ENCODE measurements at places on chromosomes 7 and 10. TPM values are rescaled to one million over a fixed set of nuclear protein-coding genes. Genes with fewer than 3 reads are reported as not detected.

Gene CPED1
- 14.8 TPM for total RNA-seq

- no peak for DNase-seq
Observed at GRCh38 chr10:34555653-34556052, 259.4 kb downstream of the PARD3 start.

GRCh38 chr10:73855413-73855812 lies 18.9 kb downstream of the CAMK2G start:
- no peak for DNase-seq

DNA sequence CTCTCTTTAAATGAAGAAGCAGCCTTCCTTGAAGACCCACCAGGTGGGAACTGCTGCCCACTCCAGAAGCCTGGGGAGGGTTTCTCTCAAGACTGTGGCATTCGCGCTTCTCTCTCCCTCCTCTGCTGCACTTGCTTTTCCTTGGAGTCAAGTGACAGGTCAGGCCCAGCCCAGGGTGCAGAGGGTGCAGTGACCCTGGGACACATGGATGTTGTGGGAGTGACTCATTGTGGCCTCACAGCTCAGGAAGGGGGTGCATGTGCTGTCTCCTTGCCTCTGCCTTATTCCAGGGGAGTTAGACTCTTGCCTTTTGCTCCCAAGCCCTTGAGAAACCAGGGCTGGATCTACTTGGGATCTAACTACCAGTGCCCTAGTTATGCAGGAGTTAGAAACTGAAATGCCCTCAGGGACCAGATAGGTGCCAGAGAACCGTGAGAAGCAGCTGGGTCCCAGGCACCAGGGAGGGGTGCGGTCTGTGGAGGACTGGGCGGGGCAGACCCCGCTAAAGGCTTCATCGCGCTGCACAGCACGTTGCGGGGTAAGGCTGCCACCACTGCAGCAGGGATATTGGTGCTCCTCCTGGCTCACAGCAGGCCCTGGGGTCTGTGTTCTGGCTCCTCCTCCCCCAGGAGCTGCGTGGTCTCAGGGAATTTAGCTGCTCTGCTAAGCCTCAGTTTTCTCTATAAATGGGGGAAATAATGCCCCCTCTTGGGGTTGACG lies 11.4 kb downstream of the FAM241B start:
- DNase-seq: no peak

- DNase-seq: peak; percentile 75
Observed at GRCh38 chr7:129433847-129434674, at the start of gene STRIP2. STRIP2 (plus strand) TSS chr7:129434432; CDS start chr7:129434473, 41 bp downstream.

DNA sequence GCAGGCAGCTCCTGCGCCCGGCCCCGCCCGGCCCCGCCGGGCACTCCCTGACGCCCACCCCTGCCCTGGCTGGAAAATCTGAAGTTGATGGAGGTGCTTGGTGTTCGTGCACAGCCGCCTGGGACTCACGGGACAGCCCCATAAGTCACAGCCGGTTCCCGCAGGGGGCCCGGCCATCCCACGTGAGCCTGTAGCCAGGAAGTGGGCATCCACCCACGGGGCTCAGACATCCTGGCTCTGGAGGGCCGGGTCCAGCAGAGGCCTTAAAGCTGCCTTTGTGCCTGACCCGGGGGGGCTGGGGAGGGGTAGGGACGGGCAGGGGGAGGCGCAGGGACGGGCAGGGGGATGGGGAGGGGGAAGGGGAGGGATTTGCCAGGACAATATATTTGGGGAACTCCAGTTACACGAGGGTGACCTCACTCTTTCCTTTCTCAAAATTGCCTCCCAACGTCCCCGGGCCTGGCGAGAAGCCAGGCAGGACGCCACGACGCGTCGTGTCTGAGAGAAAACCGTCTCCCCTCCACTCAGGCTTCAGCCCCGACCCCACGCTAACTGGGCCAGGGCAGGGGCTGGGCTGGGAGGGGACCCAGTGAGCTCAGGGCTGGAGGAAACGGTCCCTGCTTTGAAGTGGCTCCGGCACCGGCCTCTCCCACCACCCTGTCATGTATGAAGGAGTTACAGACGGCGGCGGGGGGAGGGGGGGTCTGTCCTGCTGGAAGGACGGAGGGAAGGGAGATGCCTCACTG lies 82.1 kb upstream of the PDGFA start:
- DNase-seq: no peak

DNA sequence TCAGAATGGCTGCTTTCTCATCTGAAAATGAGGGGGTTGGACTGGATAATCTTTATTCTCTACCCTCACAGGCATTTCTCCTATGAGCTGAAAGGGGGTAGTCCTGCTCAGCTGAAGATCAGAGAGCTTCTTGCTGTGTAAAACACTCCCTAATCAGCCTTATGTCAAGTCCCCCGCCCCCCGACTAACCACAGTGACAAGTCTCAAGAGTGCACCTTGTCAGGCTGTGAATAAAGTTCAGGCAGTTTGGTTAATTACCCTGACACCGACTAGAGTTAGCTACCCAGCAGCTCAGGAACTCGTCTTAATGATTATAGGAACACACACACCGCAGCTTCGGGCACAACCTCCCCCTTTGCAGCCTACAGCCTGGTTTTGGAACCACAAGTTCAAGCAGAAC lies 513.7 kb downstream of the RPS24 start:
- no peak for DNase-seq

Gene CLCN1
- not detected for total RNA-seq

GRCh38 chr10:86579883-86580520 lies 58.4 kb upstream of the WAPL start:
- DNase-seq: no peak

DNA sequence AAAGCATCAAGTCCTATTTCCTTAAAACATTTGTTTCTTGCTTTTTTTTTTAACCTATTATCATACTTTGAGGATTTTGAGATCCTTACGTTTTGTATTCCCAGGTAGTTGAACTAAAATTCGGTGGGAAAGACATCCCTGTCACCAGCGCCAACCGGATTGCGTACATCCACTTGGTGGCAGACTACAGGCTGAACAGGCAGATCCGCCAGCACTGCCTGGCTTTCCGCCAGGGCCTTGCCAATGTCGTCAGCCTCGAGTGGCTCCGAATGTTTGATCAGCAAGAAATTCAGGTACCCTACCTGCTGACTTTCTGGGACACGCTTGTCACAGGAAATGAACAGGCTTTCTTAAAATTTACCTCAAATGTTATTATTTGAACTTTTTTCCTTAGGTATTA lies 83.0 kb upstream of the DNAJB6 start:
- peak; percentile 82 for DNase-seq

Gene CNNM1
- 1.8 TPM for total RNA-seq

- no peak for DNase-seq
Observed at GRCh38 chr10:124596962-124597845, 135.6 kb downstream of the LHPP start.

Gene INTS15
- total RNA-seq: 24.4 TPM

Gene XRCC2
- total RNA-seq: 9.4 TPM

DNA sequence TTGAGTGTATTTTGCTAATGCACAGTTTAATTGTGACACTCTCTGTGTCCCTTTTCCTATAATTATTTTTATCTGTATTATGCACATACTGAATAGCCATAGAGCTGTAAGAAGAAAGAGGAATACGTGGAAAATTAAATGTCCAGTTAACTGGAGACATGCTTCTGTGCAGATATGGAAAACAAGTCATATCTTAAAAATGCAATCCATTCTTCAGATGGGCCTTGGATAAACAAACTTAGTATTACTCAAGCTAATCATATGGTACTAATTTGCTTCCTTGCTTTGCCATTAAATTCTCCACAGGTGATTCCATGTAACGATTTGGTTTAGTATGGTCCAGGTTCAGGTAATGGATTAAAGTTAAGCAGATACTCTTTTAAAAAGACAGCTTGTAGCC lies 201.2 kb upstream of the CELF2 start:
- no peak for DNase-seq

Gene ADAP1
- 10.0 TPM for total RNA-seq

GRCh38 chr10:114751856-114752255 lies 69.7 kb upstream of the FHIP2A start:
- DNase-seq: no peak

Gene TASOR2
- total RNA-seq: 86.6 TPM

Gene CCZ1B
- 62.1 TPM for total RNA-seq

- DNase-seq: no peak
Observed at GRCh38 chr10:124496150-124496549, 34.5 kb downstream of the LHPP start.

DNA sequence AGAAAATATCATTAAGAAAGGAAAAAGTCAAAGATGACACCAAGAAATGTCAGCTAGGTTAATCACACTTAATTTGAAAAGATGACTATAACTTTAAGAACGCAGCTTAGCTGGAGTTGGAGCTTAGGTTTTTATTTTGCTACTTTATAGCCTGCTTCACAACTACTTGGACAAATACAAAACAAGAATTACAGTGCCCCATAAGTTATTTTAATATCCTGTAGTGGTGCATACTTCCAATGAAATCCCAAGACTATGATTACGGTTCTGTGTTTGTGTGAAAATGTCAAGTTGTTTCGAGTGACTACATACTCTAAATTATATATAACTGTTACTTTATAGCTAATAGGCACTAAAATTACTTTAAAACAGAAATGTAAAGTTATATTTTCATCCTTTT lies 244.6 kb upstream of the MGMT start:
- DNase-seq: no peak

Gene ATP5MK
- total RNA-seq: 479 TPM

GRCh38 chr7:132162556-132163144 lies 413.6 kb downstream of the PLXNA4 start:
- no peak for DNase-seq

- DNase-seq: no peak
Observed at GRCh38 chr7:2611922-2612321, 19.9 kb upstream of the TTYH3 start.

GRCh38 chr10:115606741-115607140 lies 513.6 kb downstream of the ATRNL1 start:
- no peak for DNase-seq

Gene TMEM213
- not detected for total RNA-seq

GRCh38 chr10:85976267-85976793 lies 390.3 kb downstream of the GRID1 start:
- DNase-seq: no peak

DNA sequence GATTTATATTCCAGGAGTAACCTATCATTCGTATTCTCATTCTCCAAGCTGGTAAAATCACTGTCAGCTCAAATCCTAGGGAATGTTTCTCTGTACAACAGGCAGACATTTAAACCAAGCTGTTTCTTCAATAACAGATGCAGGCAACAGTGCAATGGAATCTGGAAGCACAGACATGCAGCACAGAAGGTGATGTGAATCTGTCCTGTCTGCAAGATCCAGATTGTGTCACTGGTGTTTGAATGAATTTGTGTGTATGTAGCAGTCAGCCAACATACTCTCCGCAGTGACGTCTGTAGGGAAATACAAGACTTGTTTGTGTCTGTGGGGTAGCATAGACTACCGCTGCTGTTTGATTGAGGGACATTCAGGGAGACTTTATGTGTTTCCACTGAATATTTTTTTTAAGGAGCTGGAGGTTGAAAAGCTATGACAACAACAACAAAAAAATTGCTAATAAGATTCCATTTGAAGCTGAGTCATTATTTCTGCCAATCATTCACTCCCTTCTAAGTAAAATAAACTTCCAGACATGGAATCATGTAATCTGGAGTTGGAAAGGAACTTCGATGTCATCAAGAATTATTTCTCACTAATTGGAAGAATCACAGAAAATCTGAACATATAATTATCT lies 122.9 kb upstream of the MYO3A start:
- no peak for DNase-seq

GRCh38 chr7:130137207-130137606 lies 66.9 kb downstream of the KLHDC10 start:
- no peak for DNase-seq

DNA sequence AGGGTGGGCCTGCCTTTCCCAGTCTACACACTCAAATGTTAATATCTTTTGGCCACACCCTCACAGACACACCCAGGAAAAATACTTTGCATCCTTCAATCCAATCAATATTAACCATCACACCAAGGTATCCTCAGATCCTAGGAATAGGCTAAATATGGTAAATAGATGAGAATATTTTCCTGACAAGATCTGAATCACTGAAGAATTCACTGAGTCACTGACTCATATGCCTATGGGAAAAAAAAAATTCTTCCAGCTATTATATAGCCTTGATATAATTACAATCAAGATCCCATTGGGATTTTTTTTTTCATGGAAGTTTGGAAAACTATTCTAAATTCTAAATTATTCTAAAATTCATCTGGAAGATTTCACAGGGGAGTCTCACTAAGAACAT lies 65.8 kb downstream of the INHBA start:
- DNase-seq: no peak

DNA sequence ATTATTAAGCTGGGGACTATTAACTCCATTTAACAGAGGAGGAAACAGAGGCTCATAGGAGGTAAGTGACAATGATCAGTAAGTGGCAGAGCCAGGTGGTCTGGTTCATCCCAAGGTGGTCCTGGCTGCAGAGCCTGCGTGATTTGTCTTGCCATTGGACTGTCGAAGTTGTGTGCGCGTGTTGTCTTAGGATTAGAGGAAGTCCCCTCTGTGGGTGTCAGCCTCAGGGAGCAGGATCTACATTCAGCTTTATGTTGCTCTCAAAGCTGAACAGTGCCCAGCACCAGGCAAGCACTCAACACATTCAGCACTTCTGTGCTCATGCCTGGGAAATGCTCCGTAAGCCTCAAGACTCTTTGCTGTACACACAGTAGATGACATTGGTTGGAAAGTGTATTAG lies 139.5 kb downstream of the HERPUD2 start:
- DNase-seq: no peak

GRCh38 chr10:48511875-48512231 lies 93.0 kb downstream of the ARHGAP22 start:
- DNase-seq: no peak

DNA sequence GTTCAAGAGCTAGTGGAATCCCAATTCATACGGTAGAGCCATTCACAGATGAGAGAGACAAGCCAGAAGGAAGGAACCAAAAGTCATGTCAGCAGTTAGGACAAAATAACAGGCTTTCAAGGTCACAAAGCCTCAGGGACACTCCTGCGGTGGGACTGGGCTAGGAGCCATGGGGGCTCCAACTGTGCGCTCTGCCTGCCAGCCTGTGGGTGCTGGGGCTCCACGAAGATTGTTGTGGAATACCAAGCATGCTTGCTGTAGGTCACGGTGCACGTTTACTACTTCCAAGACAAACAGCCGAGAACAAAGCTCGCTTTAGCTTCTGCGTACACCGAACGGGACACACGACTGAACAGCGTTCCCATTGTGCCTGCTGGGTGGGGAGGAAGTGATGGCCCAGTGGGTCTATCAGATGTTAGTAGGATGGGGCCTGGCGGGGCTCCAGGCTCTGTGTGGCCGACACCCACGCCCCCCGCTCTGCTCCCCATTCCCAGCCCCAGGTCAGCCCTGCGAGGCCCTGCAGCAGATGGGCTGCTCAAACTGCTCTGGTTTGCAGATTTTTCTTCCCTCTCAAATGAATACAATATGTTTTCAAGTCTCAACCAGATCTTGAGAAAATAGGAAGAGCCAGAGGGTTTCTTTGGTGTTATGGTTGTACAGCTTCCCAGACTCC lies 158.9 kb downstream of the EGFR start:
- no peak for DNase-seq

DNA sequence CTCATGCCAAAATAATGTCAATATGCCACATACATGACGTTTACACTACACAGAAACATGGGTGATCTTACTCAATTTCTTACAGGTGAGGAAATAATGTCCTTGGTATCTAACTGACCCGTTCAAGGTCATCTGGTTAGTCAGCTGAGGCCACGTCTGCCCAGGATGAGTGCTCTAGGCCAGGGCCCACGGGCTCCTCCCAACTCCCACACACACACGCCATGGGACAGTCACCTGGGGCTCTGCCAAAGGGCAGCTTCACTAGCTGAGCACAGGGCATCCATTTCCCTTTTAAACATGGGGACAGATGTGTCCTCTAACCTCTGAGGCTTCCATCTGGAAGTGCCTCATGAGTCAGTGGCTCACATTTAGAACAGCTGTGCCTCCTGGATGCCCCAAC lies 123.9 kb downstream of the TNS3 start:
- DNase-seq: no peak

- DNase-seq: peak; percentile 61
Observed at GRCh38 chr10:2927958-2928840, 139.1 kb upstream of the PFKP start.
